ENCODE measurements at places on chromosomes 11 and 22. TPM values are rescaled to one million over a fixed set of nuclear protein-coding genes. Genes with fewer than 3 reads are reported as not detected.

DNA sequence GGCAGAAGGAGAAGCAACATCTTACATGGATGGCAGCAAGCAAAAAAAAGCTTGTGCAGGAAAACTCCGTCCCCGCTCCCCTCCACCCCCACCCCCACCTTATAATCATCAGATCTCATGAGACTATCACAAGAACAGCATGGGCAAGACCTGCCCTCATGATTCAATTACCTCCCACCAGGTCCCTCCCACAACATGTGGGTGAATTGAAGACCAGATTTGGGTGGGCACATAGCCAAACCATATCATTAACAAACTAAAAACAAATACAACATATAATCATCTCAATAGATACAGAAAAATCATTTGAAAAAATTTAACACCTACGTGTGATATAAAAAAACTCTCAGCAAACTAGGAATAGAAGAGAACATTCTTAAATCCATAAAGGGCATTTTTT, 88.8 kb downstream of the BUD13 start:
- peaks cover 8% of the 10 kb centered on the region for H3K27me3 ChIP-seq
- no peak overlapping the region for H3K27ac ChIP-seq
- DNase-seq = no peak
- no peak overlapping the region for H3K4me3 ChIP-seq

GRCh38 chr11:66967670-66968425, 7.3 kb upstream of the C11orf86 start:
- no peak overlapping the region for H3K27ac ChIP-seq
- no peaks in the 10 kb centered on the region for H3K27me3 ChIP-seq
- H3K36me3 ChIP-seq = no peaks in the 10 kb centered on the region
- peaks cover 18% of the 10 kb centered on the region for H3K4me1 ChIP-seq
- no peak for DNase-seq
- no peak overlapping the region for H3K4me3 ChIP-seq

DNA sequence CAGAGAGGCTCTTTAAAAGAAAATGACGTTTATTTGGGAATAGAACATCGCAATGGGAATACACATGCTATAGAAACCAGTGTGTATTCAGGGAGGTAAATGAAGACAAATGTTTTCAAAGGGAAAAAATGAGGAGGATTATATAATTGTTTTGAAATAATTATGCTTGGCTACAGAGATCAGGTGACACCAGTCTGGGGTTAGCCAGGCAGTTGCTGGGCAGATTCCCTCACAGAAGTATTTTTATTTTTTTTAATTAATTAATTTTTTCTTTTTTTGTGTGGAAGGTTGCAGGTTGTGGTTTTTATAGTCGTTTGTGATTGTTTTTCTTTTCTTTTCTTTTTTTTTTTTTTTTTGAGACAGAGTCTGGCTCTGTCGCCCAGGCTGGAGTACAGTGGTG, 5.6 kb upstream of the STARD10 start:
- no peak for DNase-seq
- H3K27ac ChIP-seq = no peak overlapping the region
- no peaks in the 10 kb centered on the region for H3K4me1 ChIP-seq
- no peak overlapping the region for H3K4me3 ChIP-seq
- no peaks in the 10 kb centered on the region for H3K27me3 ChIP-seq
- H3K36me3 ChIP-seq = no peaks in the 10 kb centered on the region

DNA sequence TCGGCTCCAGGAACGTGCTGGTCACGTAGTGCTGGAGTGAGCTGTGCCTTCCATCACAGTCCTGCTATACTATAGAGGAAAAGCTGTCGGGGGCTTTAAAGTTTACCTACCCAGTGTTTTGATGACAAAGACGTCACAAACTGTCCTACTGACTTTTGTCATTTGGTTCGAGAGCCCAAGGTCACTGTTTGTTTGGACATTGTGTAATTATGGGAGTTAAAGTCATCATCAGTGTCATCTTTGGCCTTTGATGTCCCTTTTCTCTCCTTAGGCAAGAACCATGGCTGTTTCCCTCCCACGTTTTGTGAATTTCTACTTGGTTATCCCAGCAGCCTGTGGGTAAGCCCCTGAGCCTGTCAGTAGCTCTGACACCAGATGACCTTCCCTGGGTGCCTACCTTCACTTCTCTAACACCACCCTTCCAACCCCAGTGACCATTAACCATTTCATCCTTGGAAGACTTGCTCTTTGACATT, 59.3 kb downstream of the SLC1A2 start:
- H3K4me1 ChIP-seq = peaks cover 47% of the 10 kb centered on the region
- no peak overlapping the region for H3K4me3 ChIP-seq
- peak; percentile 21 for DNase-seq
- no peaks in the 10 kb centered on the region for H3K27me3 ChIP-seq
- H3K36me3 ChIP-seq = no peaks in the 10 kb centered on the region
- H3K27ac ChIP-seq = no peak overlapping the region

DNA sequence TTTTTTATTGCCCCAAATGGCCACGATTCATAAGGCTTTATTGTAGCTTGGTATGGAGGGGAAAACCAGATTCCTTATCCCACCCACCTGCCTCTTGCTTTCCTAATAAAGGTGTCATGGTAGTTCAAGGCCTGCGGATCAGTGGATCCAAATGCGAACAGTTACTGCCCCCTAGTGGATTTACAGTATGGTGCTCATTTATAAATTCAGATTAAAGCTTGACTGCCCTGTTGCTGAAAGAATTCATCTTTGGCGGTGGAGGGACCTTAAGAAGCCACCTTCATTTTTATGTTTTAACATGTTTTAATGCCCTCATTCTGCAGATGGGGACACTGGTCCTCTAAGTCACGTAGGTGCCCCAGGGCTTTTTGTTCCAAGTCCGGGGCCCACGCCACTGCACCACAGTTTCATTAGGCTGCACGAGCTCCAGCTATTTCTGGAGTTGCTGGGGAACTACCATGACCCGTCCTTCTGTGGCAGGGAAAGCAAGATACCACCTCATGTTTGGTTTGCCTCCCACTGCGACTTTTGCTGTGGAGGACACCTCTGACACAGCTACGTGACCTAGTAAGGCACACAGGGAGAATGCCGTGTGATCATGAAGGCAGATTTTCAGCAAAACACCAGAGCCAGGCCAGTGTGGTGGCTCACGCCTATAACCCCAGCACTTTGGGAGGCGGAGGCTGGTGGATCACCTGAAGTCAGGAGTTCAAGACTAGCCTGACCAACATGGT, 15.6 kb upstream of the INCENP start:
- no peak overlapping the region for H3K27ac ChIP-seq
- H3K27me3 ChIP-seq = no peaks in the 10 kb centered on the region
- DNase-seq = no peak
- H3K36me3 ChIP-seq = no peaks in the 10 kb centered on the region

DNA sequence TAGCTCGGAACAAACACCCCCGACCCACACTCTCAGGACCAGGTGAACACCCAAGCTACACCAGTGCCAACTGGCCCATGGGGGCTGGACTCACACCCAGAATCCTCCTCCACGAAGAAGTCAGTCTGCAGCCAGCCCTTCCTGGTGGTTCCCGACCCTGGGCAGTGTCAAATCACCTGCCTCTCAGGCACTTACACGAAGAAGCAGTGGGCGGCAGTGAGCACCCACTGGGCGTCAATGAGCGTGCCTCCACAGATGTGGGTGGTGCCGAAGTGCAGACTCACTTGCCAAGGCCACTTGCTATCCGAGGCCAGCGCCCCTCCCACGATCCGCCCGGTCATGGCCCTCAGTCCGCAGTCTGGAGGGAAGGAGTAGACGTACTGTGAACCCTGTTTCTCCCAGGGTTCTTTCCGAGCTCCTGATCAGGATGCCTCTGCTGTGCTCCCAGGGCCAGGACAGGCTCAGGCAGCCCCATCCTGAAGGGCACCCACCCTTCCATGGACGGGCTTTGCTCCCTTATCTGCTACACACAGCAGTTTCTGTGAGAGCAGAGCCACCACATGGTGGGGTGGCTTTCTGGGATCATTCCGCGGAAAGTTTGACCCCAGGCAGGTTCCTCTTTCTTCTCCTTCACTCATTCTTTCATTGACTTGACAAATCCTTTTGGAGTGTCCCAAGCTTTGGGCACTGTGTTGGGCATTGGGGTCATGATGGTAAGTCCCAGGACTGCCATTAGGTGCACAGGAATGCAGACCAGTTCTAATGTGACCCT, 19.4 kb downstream of the TMPRSS13 start:
- no peak overlapping the region for H3K27ac ChIP-seq
- no peak overlapping the region for H3K4me3 ChIP-seq
- no peaks in the 10 kb centered on the region for H3K27me3 ChIP-seq
- no peaks in the 10 kb centered on the region for H3K4me1 ChIP-seq
- no peak for DNase-seq

- H3K27me3 ChIP-seq = no peaks in the 10 kb centered on the region
- no peak for DNase-seq
- no peaks in the 10 kb centered on the region for H3K4me1 ChIP-seq
- no peak overlapping the region for H3K4me3 ChIP-seq
- H3K27ac ChIP-seq = no peak overlapping the region
These were observed 176.2 kb upstream of the FAT3 start for GRCh38 chr11:92048415-92048814.

- H3K36me3 ChIP-seq = no peaks in the 10 kb centered on the region
- no peak overlapping the region for H3K27ac ChIP-seq
- H3K4me1 ChIP-seq = no peaks in the 10 kb centered on the region
- no peak for DNase-seq
- H3K4me3 ChIP-seq = no peak overlapping the region
- H3K27me3 ChIP-seq = no peaks in the 10 kb centered on the region
These were observed 3.1 kb downstream of the CD3D start for GRCh38 chr11:118339281-118339961.

GRCh38 chr11:58726737-58727414, 4.9 kb downstream of the GLYAT start:
- H3K27ac ChIP-seq = no peak overlapping the region
- no peaks in the 10 kb centered on the region for H3K27me3 ChIP-seq
- H3K4me1 ChIP-seq = no peaks in the 10 kb centered on the region
- no peaks in the 10 kb centered on the region for H3K36me3 ChIP-seq
- H3K4me3 ChIP-seq = no peak overlapping the region
- no peak for DNase-seq

DNA sequence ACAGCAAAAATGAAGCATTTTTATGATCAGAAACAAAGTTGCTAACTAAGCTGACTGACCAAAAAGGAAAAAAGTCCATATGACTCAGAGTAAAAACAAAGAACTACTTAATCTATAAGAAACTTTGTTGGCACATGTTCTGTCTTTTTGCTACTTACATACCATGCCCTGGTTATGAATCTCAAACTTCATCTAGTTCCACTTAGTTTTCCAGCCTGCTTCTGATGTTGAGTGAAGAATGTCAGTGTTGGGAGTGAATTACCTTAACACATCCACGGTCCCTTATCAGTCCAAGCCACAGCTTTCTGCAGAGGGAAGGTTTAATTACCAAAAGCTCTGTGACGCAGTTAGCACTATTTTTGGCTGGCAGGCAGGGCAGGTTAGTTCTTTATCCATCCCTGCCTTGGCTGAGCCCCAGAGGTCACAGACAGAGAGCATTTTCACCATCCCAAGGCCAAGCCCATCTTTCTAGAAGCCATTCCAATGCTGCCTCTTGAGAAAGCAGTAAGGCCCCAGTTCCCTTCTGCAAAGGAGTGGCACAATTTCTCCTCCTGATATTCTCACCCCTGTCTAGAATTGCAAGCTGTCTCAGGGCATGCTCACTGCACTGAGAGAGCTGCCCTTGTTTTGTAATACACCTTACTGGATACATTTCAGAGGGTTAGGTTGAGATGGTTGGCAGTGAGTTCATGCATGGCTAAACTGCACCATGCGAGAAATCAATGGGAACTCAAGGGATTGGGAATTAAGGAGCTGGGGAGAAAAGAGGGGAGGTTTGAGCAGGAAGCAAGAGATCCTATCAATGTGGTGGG, 67.1 kb downstream of the SLC1A2 start:
- no peak for DNase-seq
- no peaks in the 10 kb centered on the region for H3K27me3 ChIP-seq
- H3K4me1 ChIP-seq = no peaks in the 10 kb centered on the region

GRCh38 chr22:27412866-27413445, 388.6 kb downstream of the MN1 start:
- H3K27ac ChIP-seq = no peak overlapping the region
- no peak overlapping the region for H3K4me3 ChIP-seq
- peaks cover 11% of the 10 kb centered on the region for H3K27me3 ChIP-seq
- H3K36me3 ChIP-seq = no peaks in the 10 kb centered on the region
- H3K4me1 ChIP-seq = no peaks in the 10 kb centered on the region

DNA sequence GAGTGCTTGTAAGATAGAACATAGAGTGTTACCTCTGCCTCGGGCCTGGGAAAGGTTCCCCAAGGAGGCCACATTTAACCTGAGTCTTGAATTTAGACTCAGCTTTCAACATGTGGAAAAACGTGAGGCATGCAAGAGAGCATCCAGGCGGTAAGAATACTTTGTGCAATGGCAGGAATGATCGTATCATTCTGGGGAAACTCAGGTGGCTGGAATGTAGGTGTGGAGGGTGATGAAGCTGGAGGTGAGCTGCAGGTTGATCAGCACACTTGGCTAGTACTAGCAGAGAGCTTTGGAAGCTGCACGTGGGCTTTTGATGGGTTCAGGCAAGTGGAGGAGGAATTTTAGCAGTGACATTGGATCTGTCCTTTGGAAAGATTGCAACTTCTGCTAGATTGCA, 270.3 kb upstream of the RAG2 start:
- no peaks in the 10 kb centered on the region for H3K4me1 ChIP-seq
- DNase-seq = no peak
- no peak overlapping the region for H3K4me3 ChIP-seq

DNA sequence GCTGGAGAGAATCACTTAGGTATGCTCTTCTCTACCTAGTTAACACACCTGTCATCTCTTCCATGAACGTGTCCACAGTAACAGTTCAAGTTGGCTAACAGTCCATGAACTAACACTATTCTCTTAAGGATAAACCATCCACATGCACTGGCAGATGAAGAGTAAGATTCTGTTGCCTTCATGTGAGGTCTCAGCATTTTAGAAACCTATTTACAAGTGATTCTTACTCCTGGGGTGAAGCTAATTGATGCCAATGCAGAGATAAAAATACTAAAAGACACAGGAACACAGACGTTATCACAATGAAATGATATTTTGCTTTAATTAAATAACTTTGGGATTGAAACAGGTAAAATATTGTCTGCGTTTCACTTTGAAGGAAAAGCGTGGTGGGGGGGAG, 1.3 kb downstream of the LRRC4C start:
- DNase-seq = no peak
- H3K4me1 ChIP-seq = no peaks in the 10 kb centered on the region
- H3K4me3 ChIP-seq = no peak overlapping the region

Gene IFITM10
- total RNA-seq = 19.8 TPM

Gene LRRN4CL
- 48.8 TPM for total RNA-seq

Gene ANKRD49
- 9.2 TPM for total RNA-seq

Gene P4HA3
- not detected for total RNA-seq

Gene EFCAB6
- 9.2 TPM for total RNA-seq

Measured in tibial nerve (tissue), 4 donors.